ENCODE measurements at places on chromosomes 1 and 21.

DNA sequence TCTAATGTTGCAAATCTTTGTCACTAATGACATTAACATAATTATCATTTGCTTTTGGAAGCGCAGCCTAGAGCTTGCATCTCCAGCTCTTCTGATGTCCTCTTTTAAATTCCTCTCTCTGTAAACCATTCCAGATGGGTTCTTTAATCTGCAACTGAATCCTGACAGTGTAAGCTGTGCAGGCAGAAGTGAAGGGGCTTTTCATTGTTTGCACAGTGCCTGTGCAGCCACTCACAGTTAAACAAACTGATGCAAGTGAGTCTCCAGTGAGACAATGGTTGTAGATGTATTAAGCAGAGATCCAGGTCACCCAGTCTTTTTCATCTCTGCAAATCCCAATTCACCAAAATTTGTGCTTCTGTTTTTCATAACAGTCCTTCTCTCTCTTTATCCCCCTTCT is 22.5 kb upstream of the FCRL5 start:
- no peak for DNase-seq

- DNase-seq, result no peak
Observed at GRCh38 chr1:110308247-110308646, 30.9 kb upstream of the RBM15 start.

DNA sequence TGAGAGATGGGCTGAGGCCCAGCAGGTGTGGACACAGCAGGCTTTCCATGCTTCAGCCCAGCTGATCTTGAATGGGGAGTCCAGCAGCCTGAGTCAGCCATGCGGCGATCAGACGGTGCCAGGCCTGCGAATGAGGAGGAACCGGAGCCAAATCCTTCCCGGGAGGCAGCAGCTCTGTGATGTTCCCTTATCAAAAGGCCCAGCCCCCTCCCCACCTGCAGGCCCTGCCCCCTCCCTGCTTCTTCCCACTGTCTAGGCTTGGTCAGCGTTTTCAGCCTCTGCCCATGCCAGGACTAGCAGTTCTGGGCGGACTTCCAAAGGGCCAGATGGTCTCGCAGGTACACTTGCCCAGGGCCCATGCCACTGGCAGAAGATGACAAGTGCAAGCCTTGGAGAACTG is 253.8 kb downstream of the KAZN start:
- no peak for DNase-seq

- DNase-seq, result no peak
Observed at GRCh38 chr1:221013691-221014660, 134.7 kb downstream of the HLX start.

DNA sequence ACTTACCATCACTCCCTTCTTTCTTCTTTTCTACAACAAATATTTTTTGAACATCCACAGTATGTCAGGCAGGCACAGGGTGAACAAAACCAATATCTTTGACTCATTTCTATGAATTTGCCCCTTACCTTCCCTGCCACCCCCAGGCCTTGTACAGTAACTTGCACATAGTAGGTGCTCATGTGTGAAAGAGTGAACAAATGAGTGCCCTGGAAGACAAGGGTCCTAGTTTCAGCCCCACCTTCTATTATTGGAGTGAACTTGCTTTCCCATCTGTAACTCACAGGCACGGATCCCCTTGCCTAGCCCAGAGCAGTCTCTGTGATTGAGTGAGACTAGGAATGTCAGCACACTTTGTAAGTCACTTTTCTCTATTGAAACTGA is 12.8 kb downstream of the ZDHHC18 start:
- DNase-seq, result no peak

DNA sequence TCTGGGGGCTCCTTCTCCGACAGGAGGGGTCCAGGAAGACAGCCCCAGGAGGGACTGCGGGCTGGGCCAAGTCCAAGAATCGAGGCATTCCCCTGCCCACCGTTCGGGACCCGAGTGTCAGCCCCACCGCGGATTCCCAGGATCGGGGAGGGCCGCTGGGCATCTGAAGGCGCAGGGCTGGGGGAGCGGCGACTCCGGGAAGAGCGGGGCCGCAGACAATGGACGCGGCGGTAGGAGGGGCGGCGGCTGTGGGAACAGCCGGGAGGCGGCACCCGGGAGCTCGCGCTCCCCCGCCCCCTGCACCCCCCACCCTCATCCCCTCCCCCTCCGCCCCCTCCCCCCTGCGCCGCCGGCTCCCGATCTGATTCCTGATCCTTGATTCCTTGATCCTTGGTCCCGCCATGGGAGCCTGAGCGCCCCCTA is at the start of gene VANGL2:
TSS of gene VANGL2 (plus strand) at position 342 of the 423 bp plus-strand sequence. CDS start 15,274 bp downstream, outside the sequence.
- no peak for DNase-seq

DNA sequence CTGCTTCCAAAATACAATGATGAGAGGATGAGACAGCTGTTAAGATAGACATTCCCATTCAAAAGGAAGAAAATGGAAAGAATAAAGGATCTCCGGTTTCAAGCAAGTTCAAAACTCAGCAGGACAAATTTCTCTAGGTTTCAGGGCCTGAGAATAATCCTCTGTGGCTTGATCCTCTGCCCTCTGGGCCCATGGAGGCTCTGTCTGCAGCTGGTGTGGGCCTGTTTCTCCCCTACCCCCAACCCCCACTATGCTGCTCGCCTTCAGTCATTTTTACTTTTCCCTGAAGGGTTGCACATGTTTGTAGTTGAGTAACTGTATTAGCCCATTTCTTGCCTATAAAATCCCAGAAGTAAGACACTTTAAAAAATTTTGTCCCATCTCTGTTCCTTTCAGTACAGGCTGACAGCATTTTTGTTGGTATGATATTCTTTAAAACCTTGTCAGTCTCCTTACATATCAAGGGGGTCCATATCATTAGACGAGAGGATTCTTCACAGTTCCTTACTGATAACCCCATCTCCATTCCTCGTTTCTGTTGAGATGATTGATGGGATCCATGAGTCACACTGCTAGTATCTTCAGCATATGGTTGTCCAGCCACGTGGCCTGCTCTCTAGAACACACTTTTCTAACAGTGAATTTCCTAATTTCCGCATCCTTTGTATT is 10.5 kb downstream of the ZMYM4 start:
- DNase-seq, result no peak

GRCh38 chr21:27407271-27407670 is 440.4 kb upstream of the ADAMTS5 start:
- DNase-seq, result no peak

- no peak for DNase-seq
Observed at GRCh38 chr1:119702384-119702783, 9.3 kb upstream of the PHGDH start.

- no peak for DNase-seq
Observed at GRCh38 chr1:62897788-62898187, 113.9 kb downstream of the ATG4C start.

DNA sequence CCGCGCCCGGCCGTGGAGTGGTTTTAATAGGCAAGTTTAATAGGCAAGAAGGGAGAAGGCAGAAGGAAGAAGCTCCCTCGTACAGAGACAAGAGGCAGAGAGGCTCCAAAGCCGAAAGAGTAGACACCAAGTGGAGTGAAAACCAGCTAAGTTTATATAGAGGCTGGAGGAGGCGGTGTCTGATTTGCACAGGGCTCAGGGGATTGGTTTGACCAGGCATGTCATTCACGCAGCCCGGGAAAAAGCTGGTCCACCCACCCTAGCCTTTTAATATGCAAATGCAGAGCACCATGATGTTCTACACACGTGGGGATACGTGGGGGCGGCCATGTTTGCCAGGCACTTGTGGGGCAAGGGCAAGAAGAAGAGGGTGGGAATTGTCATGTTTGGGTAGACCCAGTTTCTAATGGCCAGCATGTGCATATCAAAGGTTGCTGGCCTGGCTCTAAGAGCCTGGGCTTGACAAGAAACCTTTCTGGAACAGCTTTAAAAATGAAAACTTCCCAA is 18.0 kb upstream of the SOD1 start:
- DNase-seq, result no peak

GRCh38 chr1:34870395-34870794 is 10.8 kb upstream of the SMIM12 start:
- DNase-seq, result no peak

- DNase-seq, result no peak
Observed at GRCh38 chr1:41611068-41611931, 126.8 kb upstream of the EDN2 start.

GRCh38 chr1:151199873-151200581 is 1.7 kb downstream of the PIP5K1A start:
- no peak for DNase-seq

GRCh38 chr1:77489910-77490309 is 192.5 kb downstream of the ZZZ3 start:
- no peak for DNase-seq

DNA sequence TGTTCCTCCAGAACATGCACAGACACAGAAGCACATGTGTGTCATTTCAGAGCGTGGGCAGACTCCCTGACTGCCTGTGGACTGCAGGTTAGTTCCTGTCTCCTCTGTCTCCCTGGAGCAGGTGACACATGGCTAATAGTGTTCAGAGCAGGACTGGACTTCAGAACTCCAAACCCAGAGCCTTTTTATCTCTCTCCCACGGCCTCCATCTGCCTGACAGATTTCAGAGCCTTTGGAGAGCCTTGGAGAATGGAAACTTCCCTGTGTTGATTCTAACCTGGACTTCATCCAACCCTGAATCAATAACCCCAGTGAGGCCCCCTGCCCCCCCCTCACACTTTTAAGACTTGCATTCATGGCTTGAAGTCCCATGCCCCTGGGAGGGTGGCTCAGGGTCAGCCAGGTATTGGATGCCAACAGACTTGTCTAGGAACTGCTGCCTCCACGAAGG is 44.4 kb downstream of the C1orf198 start:
- DNase-seq, result no peak

Measured in omental fat pad (tissue), 4 donors.